Activated CD4-positive, alpha-beta T cell treated with anti-CD3 and anti-CD28 coated beads for 36 hours (primary cell): ENCODE measurements at places on chromosomes 6 and 20.

- no peak for DNase-seq
- peaks cover 46% of the 10 kb centered on the region for H3K4me1 ChIP-seq
- H3K27me3 ChIP-seq: no peaks in the 10 kb centered on the region
- H3K4me3 ChIP-seq: no peak overlapping the region
- H3K36me3 ChIP-seq: peaks cover 43% of the 10 kb centered on the region
These were observed 124.7 kb downstream of the IRF4 start for GRCh38 chr6:516213-516612.

DNA sequence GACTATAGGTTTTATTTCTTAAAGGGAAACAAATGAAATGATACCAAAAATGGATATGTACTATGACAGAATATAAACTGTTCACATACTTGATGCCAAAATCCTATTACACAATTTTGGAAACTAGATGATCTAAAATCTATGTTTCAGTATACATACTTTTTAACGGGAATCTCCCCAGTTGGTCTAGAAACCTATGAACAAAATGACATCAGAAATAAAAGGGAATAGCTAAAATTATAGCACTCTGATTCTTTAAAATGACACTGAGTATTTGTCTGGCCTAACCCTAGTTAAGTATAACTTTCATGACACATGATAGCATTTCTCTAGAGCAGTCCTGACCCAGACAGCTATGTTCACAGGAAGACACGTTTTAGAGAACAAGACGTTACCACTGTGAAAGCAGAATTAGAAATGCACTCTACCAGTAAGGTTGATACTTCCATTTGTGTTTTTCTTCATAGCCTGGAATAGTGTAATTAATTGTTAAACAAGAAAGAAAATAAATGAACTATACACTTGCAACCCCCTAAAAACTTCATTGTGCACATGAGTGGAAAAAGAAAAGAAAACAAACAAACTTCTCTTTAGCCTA lies 3.3 kb downstream of the OSER1 start:
- peak overlapping the region; percentile 47 for H3K27ac ChIP-seq
- H3K36me3 ChIP-seq: peaks cover 25% of the 10 kb centered on the region
- peaks cover 47% of the 10 kb centered on the region for H3K4me1 ChIP-seq
- H3K27me3 ChIP-seq: no peaks in the 10 kb centered on the region

DNA sequence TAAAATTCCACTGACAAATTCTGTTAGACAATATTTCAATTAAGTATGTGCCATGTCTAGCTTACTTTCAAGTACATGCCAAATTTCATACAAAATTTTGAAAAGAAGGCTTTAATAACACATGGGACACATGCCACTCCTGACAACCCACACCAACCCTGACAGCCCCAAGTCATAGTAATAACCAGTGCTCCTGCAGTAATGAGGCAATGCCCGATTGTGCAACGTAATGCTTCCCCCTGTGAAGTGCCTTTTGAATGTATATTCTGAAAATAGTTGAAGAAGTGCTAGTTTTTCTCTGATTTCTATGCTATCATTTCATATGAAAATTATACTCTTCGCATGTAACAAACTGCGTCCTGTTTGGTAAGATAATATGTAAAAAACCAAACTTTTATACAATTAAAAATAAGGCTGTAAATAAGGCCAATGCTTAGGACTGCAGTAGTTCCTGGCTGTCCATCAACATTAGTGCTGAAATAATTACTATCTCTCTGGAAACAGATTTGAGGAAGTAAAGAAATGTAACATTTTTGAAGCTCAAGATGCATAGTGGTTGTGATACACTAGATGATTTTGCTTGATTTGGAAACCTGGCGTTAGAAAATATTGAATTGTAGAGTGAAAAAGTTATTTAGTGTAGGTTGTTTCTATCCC lies 125.8 kb upstream of the BCLAF1 start:
- H3K36me3 ChIP-seq: no peaks in the 10 kb centered on the region
- H3K4me3 ChIP-seq: no peak overlapping the region
- no peak overlapping the region for H3K27ac ChIP-seq
- DNase-seq: no peak
- no peaks in the 10 kb centered on the region for H3K27me3 ChIP-seq

- no peak for DNase-seq
- H3K36me3 ChIP-seq: no peaks in the 10 kb centered on the region
- no peaks in the 10 kb centered on the region for H3K27me3 ChIP-seq
- no peak overlapping the region for H3K27ac ChIP-seq
- no peaks in the 10 kb centered on the region for H3K4me1 ChIP-seq
These were observed 122.6 kb downstream of the EDN3 start for GRCh38 chr20:59422872-59423544.

DNA sequence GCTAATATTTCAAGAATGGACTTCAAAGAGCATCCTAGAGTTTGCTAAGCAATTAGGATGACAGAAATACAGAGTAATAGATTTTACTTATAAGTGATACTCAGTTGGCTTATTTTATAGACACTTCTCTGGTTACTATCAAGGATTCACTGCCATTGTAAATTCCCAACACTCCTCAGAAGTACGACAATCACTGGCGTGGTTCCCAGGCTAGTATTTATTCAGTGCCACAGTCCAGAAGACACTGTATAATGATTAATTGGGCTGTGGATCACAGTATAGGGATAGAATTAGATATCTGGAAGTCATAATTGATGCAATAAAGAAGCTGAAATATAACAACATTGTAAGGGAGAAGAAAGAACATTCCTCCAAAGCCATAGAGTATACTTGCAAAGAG lies 15.7 kb downstream of the MANEA start:
- no peak for DNase-seq
- H3K27me3 ChIP-seq: no peaks in the 10 kb centered on the region
- peaks cover 22% of the 10 kb centered on the region for H3K4me1 ChIP-seq
- H3K36me3 ChIP-seq: peaks cover 23% of the 10 kb centered on the region
- no peak overlapping the region for H3K27ac ChIP-seq
- H3K4me3 ChIP-seq: no peak overlapping the region

DNA sequence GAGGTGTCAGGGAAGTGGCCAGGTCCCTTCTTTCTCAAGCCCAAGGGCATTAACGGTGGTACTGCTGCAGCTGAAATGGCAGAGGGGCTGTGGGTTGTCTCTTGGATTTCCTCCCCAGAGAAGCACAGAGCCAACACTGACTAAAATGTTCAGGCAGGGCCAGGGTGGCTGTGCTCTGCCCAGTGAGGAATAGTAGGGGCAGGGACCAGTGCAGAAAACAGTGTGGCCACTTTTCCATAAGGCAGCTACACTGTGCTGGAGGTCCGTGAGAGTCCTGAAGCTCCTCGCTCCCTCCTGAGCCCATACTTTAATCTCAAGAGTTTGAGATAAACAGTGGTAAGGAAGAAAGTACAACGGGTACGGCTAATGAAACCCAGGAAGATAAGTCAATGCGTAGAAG lies 4.5 kb downstream of the LPA start:
- H3K27ac ChIP-seq: no peak overlapping the region
- no peak for DNase-seq
- H3K27me3 ChIP-seq: peaks cover 6% of the 10 kb centered on the region
- H3K36me3 ChIP-seq: no peaks in the 10 kb centered on the region
- H3K4me1 ChIP-seq: no peaks in the 10 kb centered on the region

DNA sequence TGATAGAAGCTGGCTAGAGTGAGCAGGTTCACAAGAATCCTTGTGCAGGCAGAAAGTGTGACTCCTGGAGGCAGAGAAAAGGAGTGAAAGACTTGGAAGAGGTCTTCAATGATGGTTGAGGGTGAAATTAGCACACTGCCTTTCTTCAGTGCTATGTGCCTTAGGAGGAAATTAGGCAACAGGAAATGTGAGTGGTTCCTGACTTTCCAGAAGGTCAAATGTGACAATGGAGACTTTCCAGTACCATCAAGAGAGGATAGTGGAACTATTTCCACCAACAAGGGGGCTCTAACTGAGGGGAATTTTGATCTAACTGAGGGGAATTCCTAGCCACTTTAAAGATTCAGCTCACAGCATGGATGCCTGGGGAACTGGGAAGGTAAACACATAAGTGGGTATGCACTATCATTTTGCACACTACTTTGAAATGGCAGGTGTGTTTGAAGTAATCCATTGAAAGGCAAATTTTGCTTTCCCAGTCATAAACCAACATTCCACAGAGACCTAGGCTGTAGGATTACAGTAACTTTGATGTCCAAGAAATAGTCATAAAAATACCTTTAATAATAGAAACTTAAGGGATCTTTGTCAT lies 90.0 kb downstream of the PERP start:
- no peaks in the 10 kb centered on the region for H3K4me1 ChIP-seq
- H3K27me3 ChIP-seq: peaks cover 6% of the 10 kb centered on the region
- H3K36me3 ChIP-seq: no peaks in the 10 kb centered on the region
- no peak for DNase-seq
- H3K27ac ChIP-seq: no peak overlapping the region

DNA sequence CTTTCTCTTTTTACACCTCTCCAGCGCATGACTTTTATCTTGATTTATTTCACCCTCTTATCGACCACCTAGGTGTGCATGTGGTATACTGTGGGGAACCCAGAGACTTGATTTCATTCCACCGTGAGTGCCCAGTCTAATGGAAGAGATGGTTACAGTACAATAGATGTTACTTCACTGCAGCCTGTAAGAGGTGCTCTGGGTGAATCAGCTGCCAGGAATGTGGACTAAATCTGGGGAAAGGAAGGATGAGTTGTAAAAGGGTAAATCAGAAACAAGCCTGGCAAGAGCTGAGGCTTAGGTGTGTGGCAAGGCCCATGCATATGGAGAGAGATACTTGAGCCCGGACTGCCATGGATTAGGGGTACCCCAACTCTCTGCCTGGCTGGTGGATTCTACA lies 7.4 kb downstream of the STK35 start:
- H3K27me3 ChIP-seq: no peaks in the 10 kb centered on the region
- no peak for DNase-seq
- H3K4me1 ChIP-seq: peaks cover 89% of the 10 kb centered on the region
- H3K36me3 ChIP-seq: peaks cover 38% of the 10 kb centered on the region
- H3K27ac ChIP-seq: no peak overlapping the region

DNA sequence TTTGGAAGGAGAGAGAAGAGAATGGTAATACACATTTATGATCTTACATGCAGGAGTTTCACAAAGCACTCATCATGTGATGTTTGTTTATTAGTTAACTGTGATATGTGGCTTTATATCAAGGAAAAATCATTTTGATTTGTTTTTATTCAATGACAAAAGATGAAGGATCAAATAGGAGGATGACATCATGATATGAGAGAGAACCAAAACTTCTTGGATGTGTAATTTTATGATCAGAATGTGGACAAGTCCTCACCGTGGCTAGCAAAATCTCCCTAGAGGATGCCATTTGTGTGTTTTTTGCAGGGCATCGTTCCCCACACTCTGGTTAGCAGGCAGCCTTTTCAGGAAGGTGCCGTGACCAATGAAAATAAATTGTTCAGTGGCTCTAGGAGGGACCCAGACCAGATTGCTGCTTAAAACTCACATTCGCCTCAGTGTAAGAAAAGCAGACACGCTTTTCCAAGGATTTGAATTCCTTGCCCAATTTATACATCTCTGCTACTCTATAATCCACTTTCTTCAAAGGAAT lies 552.7 kb downstream of the NKAIN2 start:
- no peak overlapping the region for H3K27ac ChIP-seq
- no peak overlapping the region for H3K4me3 ChIP-seq
- no peaks in the 10 kb centered on the region for H3K27me3 ChIP-seq
- DNase-seq: no peak
- H3K36me3 ChIP-seq: no peaks in the 10 kb centered on the region

- H3K27me3 ChIP-seq: no peaks in the 10 kb centered on the region
- H3K4me1 ChIP-seq: peaks cover 10% of the 10 kb centered on the region
- H3K4me3 ChIP-seq: no peak overlapping the region
- peak; percentile 35 for DNase-seq
- no peak overlapping the region for H3K27ac ChIP-seq
- peaks cover 3% of the 10 kb centered on the region for H3K36me3 ChIP-seq
These were observed 11.0 kb upstream of the COL10A1 start for GRCh38 chr6:116136933-116137340.

DNA sequence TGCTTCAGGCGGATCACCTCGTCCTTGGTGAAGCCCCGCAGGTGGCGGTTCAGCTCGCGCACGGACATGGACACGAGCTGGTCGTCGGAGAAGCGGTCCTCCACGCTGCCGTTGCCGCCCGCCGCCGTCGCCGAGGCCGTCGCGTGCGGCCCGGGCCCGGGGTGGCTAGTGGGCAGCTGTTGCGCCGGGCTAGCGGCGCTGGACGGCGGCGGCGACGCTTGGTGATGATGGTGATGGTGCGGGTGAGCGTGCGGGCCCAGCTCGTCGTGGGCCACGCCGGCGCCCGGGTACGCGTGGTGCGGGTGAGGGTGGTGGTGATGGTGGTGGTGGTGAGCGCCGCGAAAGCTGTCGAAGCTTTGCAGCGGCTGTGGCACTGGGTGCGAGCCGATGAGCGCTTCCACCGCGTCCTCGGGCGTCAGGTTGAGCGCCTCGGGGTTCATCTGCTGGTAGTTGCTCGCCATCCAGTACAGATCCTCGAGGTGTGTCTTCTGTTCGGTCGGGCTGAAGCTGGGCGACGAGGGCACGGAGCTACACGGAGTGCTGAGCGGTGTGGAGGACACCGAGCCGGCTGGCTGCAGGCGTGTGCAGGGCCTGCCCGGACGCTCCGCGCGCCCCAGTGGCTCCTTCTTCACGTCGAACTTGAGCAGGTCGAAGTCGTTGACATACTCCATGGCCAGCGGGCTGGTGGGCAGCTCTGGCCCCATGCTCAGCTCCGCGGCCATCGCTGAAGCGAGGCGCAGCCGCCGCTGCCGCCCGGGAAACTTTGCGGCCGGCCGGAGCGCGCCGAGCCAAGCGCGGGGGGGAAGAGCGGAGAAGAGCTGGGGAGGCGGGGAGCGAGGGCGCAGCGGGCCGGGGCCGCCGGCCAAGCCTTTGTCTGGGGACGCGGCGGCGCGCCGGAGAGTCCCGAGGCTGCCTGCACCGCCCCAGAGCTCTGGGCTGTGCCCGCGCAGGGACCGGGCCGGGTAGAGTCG lies 622 bp downstream of the MAFB start:
- H3K27me3 ChIP-seq: peaks cover 76% of the 10 kb centered on the region
- peak; percentile 11 for DNase-seq
- no peak overlapping the region for H3K27ac ChIP-seq
- H3K4me1 ChIP-seq: peaks cover 14% of the 10 kb centered on the region

- H3K36me3 ChIP-seq: no peaks in the 10 kb centered on the region
- H3K27ac ChIP-seq: peak overlapping the region; percentile 96
- peak overlapping the region; percentile 25 for H3K4me3 ChIP-seq
- peaks cover 50% of the 10 kb centered on the region for H3K4me1 ChIP-seq
These were observed 159.3 kb downstream of the CD83 start for GRCh38 chr6:14276667-14277404.

GRCh38 chr20:46040902-46041535 lies 12.0 kb downstream of the SLC12A5 start:
- H3K27me3 ChIP-seq: peaks cover 29% of the 10 kb centered on the region
- H3K36me3 ChIP-seq: no peaks in the 10 kb centered on the region
- no peak overlapping the region for H3K27ac ChIP-seq
- no peaks in the 10 kb centered on the region for H3K4me1 ChIP-seq
